ENCODE measurements at places on chromosomes 5 and 9.

- no peak for DNase-seq
Measured at GRCh38 chr5:151100681-151101080, 19.8 kb upstream of the TNIP1 start.

GRCh38 chr5:170225326-170226128 lies 7.3 kb upstream of the C5orf58 start:
- DNase-seq = peak; percentile 82

GRCh38 chr5:9838916-9839315 lies 208.8 kb upstream of the TAS2R1 start:
- DNase-seq = no peak

- DNase-seq = no peak
Measured at GRCh38 chr5:55039843-55040242, 15.8 kb downstream of the GZMK start.

DNA sequence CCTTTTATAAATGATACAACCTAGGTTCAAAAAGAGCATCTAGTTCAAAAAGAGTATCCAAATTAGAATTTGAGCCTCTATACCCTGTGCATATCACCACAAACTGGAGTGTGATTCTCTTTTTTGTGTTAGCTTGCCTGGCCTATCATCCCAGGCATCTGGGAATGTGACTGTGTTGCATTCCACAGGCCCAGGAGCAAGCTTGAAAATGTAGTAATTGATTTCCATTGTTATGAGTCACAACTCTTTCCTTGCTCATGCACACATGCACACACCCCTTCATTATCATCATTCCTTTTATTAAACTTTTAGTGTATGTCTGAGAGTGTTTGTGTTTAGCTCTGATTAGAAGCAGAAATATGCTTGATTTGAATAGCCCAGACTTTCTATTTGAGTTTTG lies 75.2 kb downstream of the FCHO2 start:
- DNase-seq = peak; percentile 85

DNA sequence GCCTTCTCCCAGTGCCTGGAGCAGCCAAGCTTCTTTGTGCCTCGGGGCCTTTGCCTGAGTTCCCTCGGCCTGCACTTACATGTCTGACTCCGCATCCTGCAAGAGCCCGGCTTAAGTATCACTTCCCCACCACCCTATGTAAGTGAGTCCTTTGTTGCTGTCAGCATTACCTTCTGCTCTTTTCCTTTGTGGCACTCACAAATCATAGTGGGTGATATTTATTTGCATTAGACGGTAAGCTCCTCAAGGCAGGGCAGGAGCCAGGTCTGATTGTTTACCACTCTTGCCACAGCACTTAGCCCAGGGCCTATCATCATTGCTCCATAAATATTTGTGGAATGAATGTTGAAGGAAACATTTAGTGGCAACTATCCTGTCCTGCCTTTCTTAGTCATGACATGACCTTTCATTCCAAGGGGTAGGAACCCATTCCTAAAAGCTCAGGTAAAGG lies 4.8 kb downstream of the GM2A start:
- DNase-seq = no peak

DNA sequence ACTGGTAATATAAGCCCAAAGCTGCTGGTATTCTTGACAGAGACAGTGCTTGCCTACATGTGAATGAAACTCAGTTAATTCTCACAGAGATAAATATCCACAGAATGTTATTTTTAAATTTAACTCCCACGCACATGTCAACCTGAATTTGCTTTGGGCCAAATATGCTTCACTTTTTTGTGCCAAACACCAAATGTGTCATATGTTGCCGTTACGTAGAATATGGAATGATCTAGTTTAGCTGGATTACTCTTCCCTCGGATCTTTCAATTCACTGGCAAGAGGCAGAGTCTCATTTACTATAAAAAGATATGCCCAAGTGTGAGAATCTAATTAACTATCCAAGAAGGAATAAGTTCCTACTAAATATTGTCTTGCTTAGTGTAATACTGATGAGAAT lies 933.4 kb upstream of the COX7C start:
- no peak for DNase-seq

All from dermis blood vessel endothelial cell (primary cell).